Stimulated activated CD8-positive, alpha-beta memory T cell treated with anti-CD3 and anti-CD28 coated beads, Interleukin-12 subunit alpha, Interleukin-12 subunit beta, amount 100 ng/mL, for 4 hours (primary cell): ENCODE measurements at places on chromosomes 7 and 10.

- no peak for DNase-seq
Measured at GRCh38 chr10:72524489-72524888, 101.4 kb downstream of the MICU1 start.

GRCh38 chr10:122052701-122053100 lies 63.7 kb downstream of the TACC2 start:
- no peak for DNase-seq

- no peak for DNase-seq
Measured at GRCh38 chr7:113367041-113367586, 248.8 kb upstream of the SMIM30 start.

DNA sequence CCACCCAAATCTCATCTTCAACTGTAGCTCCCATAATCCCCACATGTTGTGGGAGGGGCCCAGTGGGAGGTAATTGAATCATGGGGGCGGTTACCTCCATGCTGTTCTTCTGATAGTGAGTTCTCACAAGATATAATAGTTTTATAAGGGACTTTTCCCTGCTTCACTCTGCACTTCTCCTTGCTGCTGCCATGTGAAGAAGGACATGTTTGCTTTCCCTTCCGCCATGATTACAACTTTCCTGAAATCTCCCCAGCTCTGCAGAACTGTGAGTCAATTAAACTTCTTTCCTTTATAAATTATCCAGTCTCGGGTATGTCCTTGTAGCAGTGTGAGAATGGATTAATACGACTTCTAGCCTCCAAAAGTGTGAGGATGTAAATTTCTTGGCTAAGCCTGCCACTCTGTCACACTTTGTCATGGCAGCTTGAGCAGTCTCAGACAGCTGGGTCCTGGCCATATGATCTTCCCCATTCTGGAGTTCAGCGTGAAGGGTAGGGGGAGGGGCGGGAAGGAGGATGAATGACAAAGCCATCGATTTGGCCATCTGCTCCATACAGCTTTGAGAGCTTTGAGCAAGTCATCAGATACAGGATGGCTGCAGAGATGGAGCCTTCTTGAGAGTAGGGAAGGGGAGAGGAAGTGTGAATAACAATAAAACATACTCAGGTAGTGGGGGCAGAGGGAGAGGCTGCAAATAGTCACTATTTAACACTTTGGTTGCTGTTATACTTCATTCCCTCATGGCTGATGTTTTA lies 19.1 kb upstream of the INPP5F start:
- no peak for DNase-seq

DNA sequence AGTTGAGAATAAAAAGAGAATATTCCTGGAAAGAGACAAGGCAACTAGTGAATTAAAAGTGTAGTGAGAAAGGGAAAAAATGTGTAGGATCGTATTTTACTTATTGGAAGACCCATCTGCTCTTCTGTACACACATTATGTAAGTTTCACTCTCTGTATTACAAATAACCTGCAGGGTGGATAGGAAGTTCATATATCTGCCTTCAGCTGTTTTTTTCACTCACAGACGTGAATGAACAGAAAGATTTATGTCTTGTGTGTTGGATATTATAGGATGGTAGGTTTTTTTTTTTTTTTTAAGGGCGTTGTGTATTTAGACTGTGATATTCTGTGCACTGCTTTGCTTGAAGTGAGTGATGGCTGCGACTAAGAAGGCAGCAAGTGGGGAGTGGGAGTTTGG lies 266.5 kb downstream of the AUTS2 start:
- DNase-seq = no peak

GRCh38 chr10:98252464-98252863 lies 15.5 kb downstream of the LOXL4 start:
- DNase-seq = no peak

GRCh38 chr10:62652114-62652513 lies 152.4 kb upstream of the ADO start:
- DNase-seq = no peak

DNA sequence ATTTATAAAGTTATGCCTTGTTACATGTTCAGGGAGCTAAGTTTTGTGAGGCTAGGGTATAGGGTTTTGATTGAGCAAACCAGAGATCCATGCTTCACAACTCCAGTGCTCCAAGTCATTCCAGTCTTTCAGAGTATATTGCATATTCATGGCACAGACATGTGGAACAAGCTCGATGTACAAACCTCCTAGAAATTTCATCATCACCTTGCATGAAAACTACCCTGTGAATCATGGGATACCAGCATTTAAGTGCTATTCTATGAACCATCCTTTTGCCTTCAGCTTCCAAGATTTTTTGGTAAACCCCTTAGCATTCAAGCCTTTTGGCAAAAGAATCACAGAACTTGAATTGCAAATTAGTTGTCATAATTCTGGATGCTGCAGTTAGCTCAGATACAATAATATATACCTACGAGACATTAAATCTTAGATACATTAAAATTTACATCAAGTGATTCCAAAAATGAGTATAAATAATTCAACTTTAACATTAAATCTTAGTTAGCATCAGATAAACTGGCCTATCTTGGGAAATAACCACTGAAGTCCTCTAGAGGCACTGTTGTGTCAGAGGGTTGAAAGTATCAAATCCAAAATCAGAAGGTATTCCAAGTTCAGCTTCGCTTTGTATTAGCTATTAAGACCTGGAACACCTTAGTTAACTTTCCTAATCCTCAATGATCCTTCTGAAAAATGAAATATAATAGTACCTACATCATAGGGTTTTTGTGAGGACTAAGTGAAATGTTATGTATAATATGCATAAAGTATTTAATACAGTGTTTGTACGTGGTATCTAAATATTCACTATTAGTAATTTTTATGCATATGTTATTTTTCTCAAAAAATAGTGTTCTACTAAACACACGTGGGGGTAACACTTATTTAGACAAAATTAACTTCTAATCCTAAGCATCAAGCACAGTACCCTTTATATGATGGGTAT lies 55.5 kb upstream of the CABCOCO1 start:
- DNase-seq = no peak

DNA sequence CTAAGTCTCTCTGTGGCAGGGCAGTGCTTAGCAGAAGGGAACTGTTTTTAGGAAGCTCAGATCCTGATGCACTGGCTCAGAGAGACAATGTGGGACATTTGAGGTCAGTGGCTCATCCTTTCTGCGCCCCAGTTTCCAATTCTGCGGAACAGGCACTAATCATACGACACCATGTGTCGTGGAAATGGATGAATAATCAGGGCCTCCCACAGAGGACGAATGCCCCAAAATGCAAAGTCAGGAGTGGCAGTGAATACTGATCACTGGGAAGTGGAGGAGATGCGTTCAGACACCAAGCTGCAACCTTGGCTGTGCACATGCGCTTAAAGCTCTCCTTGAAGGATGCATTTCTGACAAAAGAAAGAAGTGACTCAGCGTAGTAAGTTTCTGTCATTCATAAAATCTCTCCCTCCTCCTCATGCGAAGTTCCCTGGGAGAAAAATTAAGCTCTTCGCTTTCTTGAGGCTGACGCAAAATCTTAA lies 21.9 kb upstream of the ECHDC3 start:
- DNase-seq = no peak

- DNase-seq = no peak
Measured at GRCh38 chr10:19629567-19629966, 186.7 kb upstream of the PLXDC2 start.

DNA sequence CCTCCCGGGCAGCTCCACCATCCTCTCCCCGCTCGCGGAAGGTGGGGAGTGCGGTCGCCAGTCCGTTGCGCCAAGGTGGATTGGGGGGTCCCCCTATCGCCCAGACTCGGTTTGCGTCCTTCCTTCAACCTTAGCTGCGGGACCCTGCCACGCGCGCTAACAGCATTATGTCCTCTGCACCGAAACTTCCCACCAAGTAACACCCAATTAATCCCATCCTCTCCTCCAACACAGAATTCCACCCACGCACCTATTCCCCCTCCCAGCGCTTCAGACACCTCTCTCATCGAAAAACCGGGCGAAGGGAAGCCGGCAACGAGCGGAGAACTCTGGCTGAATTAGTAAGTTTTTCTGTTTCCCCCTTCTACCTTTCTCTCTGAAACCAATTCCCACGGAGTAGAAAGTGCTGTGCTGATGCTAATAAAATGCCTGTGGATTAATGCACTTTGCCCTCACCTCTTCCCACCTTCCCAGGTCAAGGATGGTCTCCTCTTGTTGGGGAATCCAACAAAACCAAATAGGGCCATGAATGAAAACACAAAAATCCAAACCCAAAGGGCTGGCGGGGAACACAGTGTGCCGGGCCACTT lies 947 bp downstream of the HOXA3 start:
- no peak for DNase-seq

- DNase-seq = no peak
Measured at GRCh38 chr7:16883918-16884317, 2.1 kb upstream of the AGR3 start.

DNA sequence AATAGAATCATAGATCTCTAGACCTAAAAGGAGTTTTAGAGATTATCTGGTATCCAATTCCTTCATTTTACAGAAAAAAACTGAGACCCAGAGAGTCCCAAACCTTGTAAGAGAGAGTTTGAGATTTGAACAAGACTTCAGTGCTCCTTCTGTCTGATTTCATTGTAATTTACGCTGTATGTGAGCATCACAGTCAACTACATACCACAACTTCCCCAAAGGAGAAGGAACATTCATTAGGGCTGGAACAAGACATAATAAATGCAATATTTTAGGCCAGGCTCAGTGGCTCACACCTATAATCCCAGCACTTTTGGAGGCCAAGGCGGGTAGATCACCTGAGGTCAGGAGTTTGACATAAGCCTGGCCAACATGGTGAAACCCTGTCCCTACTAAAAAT lies 17.3 kb upstream of the PRKAR2B start:
- no peak for DNase-seq

DNA sequence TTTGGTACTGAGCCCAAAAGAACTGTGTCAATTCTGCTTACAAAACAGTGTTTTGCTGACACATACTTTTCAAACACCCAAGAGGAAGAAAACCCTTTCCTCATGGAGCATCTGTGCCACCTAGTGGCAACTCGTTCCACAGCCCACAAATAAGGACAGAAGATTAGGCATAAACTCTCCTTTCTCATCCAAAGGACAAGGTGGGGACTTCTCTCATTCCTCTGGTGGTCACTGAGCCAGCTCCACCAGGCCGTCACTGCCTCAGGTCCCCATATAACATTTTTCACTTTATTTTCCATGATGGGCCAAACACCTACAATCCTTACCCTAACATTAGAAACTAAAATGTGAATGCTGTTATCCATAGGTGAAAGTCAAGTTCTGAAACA lies 76.9 kb downstream of the RNF216 start:
- peak; percentile 35 for DNase-seq

- no peak for DNase-seq
Measured at GRCh38 chr10:101839002-101839401, 4.6 kb downstream of the KCNIP2 start.

DNA sequence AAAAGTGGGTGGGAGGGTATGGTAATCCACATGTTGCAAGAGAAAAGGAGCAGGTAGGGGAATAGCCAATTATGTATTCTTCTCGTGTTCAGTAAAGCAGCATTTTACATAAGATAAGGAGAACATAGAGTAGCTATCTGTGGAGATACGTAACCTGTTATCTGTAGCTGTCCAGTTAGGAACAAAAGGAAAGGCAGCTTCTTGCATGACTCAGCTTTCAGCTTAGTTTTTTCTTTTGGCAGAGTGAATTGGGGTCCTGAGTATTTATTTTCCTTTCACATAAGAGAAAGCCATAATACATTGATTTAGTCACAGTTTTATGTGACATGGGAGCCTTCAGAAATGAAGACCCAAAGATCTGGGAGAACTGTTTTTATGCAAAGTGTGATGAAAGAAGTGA lies 116.7 kb upstream of the IMMP2L start:
- no peak for DNase-seq

- no peak for DNase-seq
Measured at GRCh38 chr7:16986755-16987154, 105.0 kb upstream of the AGR3 start.

GRCh38 chr7:152633072-152633471 lies 42.9 kb downstream of the XRCC2 start:
- no peak for DNase-seq

DNA sequence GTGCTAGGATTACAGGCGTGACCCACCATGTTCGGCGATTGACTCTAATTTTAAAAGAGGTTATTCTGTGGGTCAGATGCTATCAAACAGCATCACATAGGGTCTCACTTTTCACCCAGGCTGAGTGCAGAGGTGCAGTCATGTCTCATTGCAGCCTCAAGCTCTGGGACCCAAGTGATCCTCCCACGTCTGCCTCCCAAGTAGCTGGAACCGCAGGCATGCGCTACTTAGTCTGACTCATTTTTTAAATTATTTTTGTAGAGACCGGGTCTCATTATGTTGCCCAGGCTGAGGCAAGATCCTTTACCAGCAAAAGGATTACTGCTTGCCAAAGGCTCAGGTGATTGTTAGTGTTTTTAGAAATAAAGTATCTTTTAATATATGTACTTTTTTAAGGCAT lies 42.9 kb upstream of the STOX1 start:
- DNase-seq = no peak

DNA sequence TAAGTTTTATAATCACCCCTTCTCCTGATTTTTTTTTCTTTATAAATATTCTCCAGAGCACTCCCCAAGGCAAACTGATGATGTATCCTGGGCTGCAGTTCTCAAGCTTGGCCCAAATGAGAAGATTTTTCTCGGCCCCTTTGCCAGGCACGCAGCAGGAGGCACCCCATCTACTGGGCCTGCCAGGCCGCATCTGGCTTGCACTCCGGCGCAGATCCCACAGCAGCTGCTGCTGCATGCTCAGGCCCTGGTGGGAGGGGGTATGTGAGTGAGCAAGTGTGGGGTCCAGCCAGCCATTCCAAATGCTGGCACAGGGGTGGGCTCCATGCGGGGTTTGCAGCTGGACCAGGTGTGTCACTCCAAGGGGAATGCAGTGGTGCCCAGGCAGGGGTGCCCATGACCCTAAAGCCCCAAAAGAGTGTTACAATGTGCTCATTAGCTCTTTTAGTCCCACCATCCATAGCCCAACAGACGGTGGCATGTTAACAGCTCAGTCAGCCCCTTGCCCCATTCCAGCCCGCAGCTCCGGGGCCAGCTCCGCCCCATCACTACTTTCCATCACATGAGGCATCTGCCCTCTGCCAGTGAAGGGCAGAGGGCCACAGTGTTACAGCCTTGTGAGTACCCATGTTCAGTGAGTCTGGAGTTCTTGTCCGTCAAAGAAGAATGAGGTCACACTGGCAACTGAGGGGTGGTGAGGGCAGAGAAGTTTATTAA lies 25.9 kb downstream of the OAT start:
- no peak for DNase-seq
